ENCODE measurements at places on chromosomes 4 and X.

GRCh38 chr4:73713650-73714049 is 26.7 kb upstream of the CXCL8 start:
- no peak for DNase-seq

DNA sequence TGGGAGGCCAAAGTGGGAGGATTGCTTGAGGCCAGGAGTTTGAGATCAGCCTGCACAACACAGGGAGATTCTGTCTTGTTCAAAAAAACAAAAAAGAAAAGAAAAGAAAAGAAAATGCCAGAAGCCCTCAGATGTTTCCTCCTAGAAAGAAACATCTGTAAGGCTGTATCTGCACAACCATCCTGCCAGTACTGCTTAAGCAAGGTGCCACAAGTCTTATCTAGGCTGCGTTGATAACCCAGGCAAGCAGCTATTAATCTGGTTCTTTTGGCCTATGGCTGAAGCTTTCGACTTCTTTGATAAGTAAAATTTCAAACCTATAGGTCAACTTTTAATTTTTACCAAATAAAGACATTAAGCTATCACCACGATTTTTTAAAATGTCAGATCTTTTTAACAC is 3.1 kb downstream of the COX18 start:
- no peak for DNase-seq

GRCh38 chrX:153646620-153647373 is at the start of gene DUSP9:
Gene DUSP9 (plus strand): TSS chrX:153647203. CDS start chrX:153647954, 751 bp downstream.
- peak; percentile 38 for DNase-seq

DNA sequence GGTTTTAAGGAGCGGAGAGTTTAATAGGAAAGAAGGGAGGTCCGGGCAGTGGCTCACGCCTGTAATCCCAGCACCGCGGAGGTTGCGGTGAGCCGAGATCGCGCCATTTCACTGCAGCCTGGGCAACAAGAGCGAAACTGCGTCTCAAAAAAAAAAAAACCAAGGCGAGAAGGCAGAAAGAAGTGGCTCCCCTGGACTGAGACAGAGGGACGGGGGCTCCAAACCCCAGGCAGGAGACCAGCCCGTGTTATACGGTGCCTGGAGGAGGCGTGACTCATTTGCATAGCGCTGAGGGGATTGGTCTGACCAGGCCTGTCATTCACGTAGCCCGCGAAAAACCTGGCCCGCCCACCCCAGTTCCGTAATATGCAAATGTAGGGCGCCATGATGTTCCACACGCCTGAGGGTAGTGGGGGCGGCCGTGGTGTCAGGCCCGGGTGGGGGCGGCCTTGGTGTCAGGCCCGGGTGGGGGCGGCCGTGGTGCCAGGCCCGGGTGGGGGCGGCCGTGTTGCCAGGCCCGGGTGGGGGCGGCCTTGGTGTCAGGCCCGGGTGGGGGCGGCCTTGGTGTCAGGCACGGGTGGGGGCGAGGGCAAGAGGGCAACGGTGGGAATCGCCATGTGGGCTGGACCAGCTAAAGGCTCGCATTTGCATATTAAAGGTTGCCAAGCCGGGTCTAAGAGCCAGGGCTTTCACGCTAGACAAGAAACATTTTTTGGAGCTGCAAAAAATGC is 2.1 kb downstream of the PLCXD1 start:
- peak; percentile 90 for DNase-seq

DNA sequence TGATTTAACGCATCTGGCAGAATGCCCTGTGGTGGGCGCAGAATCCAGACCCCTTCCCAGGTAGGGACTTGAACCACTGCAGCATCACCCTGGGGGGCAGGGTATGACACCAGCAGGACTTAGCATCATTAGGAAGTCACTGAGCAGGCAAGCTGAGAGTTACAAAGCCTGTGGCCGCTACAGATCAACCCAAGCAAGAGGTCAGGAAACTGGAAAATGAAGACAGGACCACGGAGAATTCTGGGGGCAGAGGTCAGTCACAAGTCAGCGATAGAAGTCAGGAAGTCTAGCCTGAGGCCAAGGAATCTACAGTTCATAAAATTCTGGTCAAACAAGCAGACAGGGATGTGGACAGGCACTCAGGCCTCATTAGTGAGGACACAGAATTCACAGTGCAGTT is 108.4 kb downstream of the CHIC2 start:
- DNase-seq = no peak

- DNase-seq = no peak
These were observed 263.4 kb upstream of the GPR101 start for GRCh38 chrX:137297167-137297566.

Data from muscle of back (tissue), 13 donors.